ENCODE measurements at places on chromosomes 1 and 21.

- DNase-seq: no peak
These were observed 122.1 kb downstream of the UCK2 start for GRCh38 chr1:165949335-165950130.

- DNase-seq: no peak
These were observed 450.7 kb downstream of the CAMTA1 start for GRCh38 chr1:7235871-7236517.

DNA sequence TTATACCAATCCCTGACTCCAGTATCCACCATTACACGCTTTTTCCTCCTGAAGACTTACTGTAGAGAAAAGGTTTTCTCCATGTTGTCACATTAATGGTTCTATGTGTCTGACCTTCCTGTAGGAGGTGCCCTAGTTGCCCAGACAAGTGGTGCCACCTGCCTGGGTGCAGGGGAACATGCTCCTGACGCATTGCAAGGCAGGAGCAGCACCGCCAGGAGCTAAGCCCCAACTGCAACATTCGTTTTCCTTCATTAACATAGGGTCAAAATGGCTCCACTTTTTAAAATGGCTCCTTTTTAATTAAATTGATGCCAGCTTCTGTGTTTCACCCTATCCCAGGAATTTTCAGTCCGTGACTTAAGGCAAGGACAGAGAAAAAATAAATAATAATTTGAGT lies 220.1 kb upstream of the SAMSN1 start:
- no peak for DNase-seq

GRCh38 chr21:20997636-20998455 lies at the start of gene NCAM2:
NCAM2 (plus strand) TSS chr21:20998409.
- DNase-seq: no peak

- DNase-seq: no peak
These were observed 20.5 kb downstream of the CLCA4 start for GRCh38 chr1:86567341-86567740.

GRCh38 chr1:109687641-109688499 lies at the start of gene GSTM1:
GSTM1 (plus strand) TSS chr1:109687817; CDS start chr1:109687874, 57 bp downstream.
- DNase-seq: no peak

GRCh38 chr1:151830055-151830454 lies 1.5 kb downstream of the RORC start:
- DNase-seq: no peak

DNA sequence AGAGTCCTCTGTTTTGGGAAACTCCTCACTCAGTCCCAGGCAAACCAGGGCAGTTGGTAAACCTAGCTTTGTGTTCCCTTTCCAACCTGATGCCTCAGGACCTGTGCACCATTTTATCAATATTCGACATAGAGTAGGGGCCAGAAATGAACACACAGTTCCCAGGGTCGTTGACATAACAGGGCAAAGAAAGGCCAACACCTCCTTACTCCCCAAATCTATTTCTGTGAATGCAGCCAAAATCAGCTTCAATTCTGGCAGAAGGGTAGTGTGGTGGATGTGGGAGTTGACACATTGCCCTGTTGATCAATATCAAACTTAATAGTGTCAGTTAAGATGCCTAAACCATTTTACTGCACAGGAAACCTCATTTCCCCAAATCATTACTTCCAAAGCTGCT lies 104.6 kb upstream of the SPATA6 start:
- DNase-seq: no peak

DNA sequence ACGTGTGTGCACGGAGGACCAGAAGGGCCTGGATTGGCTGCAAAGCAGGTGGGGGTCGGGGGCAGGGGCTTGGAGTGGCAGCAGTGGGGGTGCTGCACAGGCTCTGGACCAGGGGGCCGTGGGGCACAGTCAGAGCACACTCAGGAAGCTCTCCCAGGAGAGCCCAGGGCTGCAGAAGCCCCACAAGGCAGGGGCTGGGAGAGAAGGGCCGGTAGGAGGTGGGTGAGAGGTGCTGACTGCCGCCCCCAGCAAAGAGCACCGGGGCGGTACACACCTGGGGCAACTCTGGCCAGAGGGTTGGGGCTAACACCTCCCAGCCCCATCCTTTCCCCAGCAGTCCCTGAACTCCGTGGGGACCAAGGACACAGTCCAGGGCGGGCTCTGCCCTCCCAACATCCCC lies 13.9 kb downstream of the CHD5 start:
- no peak for DNase-seq

DNA sequence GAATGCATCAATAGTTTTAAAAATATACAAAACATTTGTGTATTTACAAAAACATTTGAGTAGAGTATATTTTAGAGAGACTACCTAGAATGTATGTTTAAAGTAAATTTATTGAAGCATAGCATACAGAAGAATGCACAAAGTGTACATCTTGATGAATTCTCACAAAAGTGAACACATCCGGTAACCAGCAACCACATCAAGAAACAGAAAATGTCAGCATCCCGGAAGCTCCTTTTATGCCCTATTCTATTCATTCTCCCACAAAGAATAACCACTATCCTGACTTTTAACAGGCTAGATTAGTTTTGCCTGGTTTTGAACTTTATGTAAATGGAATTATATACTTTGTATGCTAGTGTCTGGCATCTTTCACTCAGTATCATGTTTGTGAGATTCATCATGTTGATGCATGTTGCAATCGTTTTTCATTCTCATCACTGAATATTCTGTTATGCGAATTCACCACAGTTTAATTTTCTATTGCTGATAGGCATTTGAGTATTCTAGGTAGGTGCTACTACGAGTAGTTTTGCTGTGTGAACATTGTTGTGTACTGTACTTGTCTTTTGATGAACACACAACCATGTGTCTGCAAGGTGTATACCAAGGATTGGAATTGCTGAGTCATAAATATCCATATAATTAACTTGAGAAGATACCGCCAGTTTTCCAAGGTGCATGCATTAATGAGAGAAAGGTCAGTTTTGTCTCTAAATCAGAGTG lies 75.4 kb downstream of the CACHD1 start:
- no peak for DNase-seq

DNA sequence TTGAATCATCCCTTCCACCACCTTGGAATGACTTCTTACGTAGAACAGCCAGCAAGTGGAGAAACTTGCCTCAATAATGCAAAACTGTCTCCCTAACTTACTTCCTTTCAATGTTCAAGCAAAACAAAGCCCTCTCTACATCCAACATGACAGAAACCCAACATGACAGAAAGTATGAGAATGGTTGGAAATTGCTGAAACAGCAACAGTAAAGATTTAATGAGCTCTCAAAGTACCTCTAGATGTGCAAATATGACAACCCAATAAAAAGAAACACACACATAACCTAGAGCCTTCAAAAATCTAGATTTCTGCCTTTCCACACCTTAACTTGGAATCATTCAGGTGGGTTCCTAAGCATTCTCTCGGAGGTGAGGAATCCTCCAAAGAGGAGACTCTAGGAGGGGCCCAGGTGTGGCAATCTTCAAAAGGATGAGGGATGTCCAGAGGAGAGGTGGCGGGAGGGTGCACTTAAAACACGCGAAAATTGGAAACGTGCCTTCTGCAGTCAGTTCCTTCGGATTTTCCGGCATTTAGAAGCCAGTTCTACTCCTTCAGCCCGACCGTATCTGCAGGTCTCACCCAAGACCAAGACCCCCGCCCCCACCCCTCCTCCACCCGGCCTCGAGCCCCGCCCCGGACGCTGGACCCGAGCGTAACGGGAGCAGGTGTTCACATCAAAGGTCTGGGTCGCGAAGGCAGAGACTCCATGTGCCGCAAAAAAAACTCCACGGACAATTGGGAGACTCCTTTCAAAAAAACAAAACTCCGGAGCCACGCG lies 996 bp upstream of the MGST3 start:
- DNase-seq: no peak

- no peak for DNase-seq
These were observed 625 bp downstream of the KLHDC7A start for GRCh38 chr1:18481190-18481920.

DNA sequence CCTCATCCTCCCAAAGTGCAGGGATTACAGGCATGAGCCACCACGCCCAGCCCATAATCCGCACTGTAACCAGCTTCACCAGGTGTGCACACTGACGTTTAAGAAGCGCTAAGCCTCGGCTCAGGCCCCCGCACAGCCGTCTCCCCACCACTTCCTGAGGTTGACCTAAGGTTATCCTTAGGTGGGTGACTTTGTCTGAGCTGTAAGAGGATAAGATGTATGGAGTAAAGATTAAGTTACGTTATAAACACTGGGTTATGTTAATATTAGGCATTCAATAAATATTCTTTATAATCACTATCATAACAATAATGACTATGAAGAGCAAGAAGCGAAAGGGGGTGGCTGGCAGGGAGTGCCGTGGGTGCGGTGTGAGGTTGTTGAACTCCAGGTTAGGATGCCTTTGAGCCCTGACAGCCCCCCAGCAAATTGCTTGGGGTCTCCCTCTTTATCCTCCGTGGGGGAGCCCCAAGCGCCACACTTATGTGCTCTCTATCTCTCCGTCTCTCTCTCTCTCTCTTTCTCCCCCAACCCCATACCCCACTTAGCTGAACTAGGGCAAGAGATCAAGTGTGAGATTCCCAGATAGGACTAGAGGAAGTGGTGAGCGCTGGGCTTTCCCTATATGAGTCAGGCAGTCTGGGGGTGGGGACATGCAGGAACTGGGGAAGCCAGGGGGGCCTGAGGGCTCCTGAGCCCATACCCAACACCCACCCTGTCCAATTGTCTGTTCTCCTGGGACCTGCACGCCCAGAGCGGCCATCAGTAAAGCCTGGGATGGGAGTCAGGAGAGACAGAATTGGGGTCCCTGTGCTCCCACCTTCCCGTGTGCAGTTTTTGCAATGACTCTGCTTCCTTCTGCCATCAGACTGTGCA lies 7.6 kb downstream of the EFHD2 start:
- no peak for DNase-seq

DNA sequence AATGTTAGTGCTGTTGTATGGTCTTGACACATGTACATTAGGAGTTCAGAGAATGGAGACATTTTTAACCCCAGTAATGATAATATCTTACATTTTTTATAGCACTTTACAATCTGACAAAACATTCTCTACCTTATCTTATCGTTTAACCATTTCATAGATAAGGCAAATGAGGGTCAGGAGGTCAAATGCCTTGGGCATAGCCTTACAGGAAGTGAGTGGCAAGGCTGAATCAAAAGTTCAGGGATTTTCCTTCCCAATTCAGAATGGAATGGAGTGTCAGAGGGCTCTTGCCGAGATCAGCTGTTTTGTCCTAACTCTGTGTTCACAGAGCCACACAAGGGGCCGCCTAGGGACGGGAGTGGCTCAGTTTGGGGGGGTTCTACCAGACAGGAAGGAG lies 57.6 kb upstream of the AK4 start:
- DNase-seq: no peak

DNA sequence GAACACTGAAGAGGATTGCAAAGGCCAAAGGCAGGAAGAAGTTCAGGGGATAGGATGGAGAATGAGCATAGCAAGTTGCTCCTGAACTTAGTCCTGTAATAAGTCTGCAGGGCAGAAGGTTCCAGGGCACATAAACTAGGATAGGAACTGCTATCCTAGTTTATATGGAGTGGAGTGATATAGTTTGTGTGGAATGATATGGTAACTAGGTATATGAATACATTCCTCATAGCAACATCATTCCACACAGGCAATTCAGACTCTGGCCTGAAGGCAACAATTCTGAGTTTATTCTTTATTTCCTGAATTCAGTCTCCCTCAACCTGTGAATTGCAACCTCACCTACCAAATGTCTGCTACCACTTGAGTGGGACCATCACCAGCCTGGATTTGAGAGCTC lies 154.9 kb upstream of the GREM2 start:
- DNase-seq: no peak

- no peak for DNase-seq
These were observed 262.9 kb upstream of the PROX1 start for GRCh38 chr1:213724640-213725536.

- DNase-seq: no peak
These were observed 693.4 kb downstream of the ADGRL2 start for GRCh38 chr1:82494117-82494516.

DNA sequence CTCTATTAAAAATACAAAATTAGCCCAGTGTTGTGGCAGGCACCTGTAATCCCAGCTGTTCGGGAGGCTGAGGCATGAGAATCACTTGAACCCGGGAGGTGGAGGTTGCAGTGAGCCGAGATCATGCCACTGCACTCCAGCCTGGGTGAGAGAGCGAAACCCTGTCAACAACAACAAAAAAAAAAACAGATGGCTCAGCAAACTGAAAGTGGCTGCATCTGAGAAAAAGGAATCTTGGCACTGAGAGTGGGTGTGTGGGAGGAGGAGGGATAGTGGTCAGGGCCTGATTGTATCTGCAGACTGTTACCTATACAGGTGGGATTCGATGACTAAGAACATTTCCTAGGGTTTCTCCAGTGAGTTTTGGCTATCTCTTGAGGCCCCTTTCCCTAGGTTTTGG lies 122.2 kb upstream of the BARHL2 start:
- no peak for DNase-seq

- DNase-seq: no peak
These were observed 31.2 kb downstream of the PIK3C2B start for GRCh38 chr1:204463125-204464060.

- DNase-seq: no peak
These were observed 556 bp downstream of the S100A1 start for GRCh38 chr1:153628638-153629342.

DNA sequence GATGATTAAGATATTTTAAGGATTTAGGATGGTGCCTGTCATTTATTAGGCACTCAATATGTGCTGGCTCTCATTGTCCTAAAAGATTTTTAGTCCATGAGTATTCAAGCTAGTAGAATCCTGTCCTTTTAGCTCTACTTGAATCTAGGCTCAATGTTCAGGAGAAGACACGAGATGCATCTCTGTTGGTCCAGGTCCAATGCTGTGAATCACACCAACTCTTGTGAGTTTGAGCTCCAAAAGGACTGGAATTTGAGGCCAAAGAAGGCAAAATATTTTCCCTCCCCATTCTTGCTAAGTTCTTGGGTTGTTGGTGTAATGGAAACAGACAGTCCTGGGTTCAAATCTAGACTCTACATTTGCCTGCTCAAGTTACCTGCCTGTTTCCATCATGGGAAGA lies 1.4 kb upstream of the PODN start:
- DNase-seq: no peak

DNA sequence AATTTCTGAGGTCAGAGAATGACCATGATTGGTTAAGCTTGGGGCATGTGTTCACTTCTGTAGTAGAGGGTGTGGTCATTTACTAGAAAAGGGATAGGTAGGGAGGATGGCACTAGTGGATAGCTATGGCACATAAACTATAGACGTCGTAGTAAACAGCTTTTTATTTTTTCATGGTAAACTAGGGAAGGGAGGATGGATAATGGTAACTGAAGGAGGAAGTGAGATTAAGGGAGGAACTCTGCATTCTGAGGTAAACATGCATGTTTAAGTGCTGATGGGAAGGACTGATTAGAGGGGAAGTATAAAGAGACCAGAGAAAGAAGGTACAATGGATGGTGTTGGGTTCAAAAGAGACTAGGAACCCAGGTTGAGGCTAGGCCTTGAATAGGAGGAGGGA lies 26.9 kb downstream of the PTGS2 start:
- DNase-seq: no peak

- DNase-seq: no peak
These were observed 55.9 kb upstream of the SPOCD1 start for GRCh38 chr1:31871703-31872102.

- no peak for DNase-seq
These were observed 40.8 kb downstream of the JAK1 start for GRCh38 chr1:64925594-64925993.

Measured in cortex of kidney (tissue), 1 donor.